ENCODE measurements at places on chromosomes 7 and 10. TPM values are rescaled to one million over a fixed set of nuclear protein-coding genes. Genes with fewer than 3 reads are reported as not detected.

- no peak for DNase-seq
Measured at GRCh38 chr10:35462491-35462934, 126.2 kb downstream of the CCNY start.

DNA sequence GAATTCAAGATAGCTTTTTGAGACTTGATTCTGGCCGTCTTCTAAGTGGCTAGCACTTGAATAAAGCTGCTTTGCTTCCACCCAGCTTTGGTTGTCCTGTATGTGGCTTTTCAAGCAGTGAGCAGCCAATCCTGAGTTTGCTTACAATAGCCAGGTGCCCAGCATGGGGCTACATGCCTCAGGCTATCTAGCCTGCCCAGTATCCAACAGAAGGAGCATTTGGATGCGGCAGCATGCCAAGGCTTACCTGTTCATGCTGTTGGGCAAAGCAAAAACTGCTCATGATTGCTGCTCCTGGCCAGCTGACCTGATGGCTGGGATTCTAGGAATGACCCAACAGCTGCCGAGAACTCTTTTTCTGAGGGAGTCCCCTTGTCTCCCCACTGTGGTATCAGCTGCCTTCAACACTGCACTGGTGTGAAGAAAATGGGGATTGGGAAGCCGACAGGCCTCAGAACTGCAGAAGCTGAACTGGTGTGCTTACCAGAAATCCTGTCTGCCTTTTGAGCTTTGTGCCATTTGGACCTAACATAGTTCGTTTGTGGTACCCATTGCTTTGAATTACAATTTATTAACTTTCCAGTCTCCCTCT lies 618.9 kb upstream of the IGFBP3 start:
- no peak for DNase-seq

- no peak for DNase-seq
Measured at GRCh38 chr7:131357282-131357880, 29.7 kb downstream of the MKLN1 start.

DNA sequence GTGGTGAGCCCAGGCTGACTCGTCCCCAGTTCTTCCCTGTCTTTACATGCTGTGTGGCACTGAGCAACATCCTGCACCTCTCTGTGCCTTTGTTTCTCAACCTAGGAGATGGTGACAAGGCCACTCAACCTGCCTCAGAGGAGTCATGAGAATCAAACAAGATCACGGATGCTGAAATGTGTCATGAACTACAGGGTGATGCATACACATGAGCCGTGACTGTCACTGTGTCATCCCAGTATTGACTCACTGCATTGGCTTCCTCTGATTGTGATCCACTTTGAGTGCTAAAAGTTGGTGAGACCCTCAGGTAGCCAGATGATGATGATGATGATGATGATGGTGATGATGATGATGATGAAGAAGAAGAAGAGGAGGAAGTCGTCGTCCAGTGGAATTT lies 11.5 kb downstream of the C10orf71 start:
- no peak for DNase-seq

Gene OPN1SW
- not detected for total RNA-seq

Gene SDK1
- total RNA-seq, result 0.18 TPM

Gene FFAR4
- total RNA-seq, result not detected

Measured in pulmonary artery endothelial cell (primary cell).